Stimulated activated CD8-positive, alpha-beta memory T cell treated with anti-CD3 and anti-CD28 coated beads, Interleukin-2, amount 100 ng/mL, for 1 hour (primary cell): ENCODE measurements at places on chromosomes 1 and 21.

DNA sequence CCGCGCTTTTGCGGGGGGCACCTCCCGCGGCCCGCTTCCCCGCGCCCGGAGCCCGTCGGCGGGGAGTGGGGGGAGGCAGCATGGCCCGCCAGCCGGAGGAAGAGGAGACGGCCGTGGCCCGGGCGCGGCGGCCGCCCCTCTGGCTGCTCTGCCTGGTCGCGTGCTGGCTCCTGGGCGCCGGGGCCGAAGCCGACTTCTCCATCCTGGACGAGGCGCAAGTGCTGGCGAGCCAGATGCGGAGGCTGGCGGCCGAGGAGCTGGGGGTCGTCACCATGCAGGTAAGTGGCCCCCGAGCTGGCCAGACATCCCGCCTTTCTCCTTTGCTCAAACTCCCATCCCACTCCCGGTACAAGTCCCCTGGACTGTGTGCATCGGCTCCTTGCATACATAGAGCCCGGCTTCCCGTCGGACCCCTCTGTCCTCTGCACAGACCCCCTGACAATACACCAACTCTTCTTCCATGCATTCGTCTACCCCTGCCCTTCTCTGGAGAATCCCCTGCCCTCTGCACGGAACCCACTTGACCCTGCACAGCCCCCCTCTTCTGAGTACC, 812 bp downstream of the CACHD1 start:
- no peak for DNase-seq

DNA sequence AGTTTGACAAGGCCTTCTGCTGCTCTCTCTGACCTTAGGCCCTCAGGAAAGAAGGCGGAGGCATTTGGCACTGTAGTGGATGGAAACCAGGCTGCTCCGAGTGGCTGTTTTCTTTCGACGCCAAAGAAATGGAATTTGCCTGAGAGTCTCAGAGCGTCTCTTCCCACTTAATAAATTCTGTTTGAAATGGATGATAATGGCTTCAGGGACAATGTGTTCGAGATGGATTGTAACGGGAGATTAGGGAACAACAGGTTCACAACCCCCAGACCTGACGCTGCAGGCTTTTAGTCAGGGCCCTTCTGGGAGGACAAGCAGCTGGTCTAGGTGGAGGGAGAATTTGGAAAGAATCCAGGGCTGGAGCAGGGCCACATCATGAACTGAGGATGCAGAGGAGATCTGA, 58.6 kb downstream of the TLR5 start:
- no peak for DNase-seq

DNA sequence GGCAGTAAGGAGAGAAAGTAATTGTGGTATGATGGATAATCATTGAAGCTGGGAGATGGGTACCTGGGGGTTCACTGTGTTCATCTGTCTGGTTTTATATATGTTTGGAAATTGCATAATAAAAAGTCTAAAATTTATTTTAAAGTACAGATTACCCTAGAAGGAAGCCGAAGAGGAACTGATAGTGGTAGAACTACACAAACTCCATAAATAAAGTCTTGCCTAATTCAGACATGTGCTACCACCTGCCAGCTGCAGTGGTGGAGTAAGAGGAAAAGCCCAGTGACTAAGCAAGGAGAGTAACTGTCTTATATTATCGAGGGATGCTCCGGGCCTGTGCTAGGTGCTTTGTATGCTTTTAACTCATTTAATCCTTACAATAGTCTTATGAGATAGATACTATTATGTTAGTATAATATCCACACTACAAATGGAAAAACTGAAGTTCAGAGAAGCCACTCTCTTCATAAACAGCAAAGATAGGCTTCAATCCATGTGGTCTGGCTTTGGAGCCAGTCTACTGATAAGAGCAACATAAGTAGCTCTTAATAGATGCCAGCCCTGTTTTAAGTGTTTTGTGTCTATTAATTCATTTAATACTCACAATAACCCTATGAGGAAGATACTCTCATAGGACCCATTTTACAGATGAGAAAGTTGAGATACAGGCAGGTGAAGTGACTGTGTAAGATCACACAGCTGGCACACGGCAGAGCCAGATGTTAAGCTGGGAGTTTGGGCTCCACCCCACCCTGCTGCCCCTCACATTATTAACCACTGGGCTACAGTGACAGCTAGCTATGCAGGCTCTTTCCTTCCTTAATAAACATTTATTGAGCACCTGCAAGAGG, 56.8 kb upstream of the HNRNPU start:
- DNase-seq, result no peak

DNA sequence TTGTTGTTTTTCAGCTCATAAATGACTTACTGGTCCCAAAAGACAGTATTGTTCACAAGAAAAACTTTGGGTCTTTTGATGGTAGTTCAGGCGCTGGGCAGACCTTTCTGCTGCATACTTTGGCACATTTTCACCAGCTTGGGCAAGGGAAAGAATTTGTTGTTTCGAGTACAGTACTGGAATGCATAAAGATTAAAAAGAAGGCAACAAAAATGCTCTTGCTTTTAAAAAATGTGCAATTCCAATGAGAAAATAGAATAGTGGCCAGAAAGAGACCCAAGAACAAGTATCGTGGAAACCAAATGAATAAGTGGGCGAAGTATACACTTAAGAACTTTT, 56.0 kb downstream of the CLIC6 start:
- no peak for DNase-seq

DNA sequence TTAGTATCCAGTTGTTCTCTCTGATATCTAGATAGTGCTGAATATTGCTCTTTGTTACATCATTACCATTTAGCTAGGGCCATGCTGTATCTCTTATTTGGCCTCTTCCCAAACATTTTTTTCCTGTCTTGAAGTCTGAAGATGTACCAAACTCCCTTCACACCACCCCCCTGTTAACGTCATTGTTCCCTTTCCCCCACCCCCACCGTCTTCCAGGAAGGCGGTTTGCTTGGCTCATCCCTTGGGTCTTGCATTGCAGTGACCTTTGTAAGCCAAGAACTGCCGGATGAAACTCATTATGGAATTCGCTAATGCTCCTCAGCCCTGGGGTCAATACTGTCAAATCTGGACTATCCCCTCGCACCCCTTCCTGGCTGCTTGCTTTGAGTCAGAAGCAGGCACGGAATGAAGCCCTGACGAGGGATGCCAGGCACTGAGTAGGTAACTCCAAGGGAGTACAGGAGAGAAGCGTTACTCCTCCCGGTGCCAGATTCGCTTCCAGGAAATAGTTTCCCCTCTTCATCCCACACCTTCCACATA, 283.1 kb downstream of the TM2D1 start:
- no peak for DNase-seq

DNA sequence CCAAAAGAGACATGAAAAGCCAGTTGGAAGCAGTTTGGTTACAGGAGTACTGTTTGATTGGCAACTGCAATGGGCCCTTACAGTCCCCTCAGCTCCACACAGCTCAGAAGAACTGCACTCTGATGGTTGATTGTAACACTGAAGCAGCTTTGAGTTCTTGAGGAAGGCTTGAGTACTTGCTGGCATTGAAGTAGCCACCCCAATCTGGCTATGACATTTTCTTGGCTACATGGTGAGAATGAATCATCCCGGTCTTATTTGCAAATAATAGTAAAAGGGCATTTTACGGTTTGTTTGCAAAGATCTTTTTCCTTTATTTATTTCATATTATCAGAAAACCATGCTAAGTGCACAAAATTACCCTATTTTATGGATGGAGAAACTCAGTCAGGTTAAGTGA, 159.7 kb upstream of the BEND5 start:
- no peak for DNase-seq

- no peak for DNase-seq
Measured at GRCh38 chr1:12478612-12478985, 139.4 kb downstream of the DHRS3 start.

DNA sequence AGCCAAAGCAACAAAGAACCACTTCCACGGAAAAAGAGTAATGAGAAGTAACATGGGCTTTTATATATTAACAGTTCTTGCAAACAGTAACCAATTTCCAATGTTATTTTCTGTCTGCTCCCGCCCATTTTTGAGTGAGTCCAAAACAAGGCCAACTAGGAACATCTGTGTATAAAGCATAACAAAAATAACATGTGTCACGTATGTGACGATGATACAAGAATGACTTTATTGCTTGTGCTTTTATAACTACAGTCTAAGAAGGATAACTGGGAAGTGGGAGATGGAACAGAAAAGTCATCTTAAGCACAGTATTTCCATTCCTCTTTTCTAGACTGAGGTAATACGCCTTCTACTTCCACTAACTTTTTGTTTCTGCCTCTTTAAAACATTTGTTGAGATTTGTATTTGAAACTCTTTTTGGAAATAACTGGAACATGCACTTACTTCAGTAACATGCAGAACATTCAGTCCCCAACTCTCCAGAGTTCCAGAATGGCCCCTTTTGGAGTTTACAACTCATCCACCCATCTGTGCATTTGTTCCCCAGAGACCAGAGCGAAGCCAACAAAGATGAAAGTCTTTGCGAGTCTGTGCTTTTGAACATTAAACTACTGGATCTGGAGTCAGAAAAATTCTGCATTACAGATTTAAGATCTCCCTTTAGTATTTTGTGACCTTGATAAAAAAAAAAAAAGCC, 143.0 kb upstream of the ZRANB2 start:
- DNase-seq, result no peak

- DNase-seq, result no peak
Measured at GRCh38 chr1:223739366-223740037, 27.2 kb downstream of the CAPN2 start.

DNA sequence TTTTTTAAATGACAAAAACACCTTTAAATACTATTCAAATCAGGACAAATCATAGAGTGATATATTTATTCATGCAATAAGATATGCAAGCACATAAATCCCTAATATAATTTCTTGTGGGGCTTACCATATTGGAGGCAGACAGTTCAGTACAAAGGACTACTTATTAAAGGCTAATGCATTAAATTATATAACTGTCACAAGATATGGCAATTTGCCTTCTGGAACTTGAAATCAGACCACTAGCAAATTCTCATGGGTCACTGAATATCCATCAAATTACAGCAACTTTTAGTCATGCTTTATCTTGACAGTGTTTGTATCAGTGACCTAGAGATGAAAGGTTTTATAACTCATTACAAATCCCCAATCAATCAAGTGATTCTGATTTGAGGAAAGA, 54.1 kb upstream of the NCAM2 start:
- no peak for DNase-seq

- DNase-seq, result no peak
Measured at GRCh38 chr1:8736927-8737326, 80.5 kb downstream of the RERE start.

GRCh38 chr1:17119076-17119772, at the start of gene PADI2:
PADI2 (minus strand) TSS chr1:17119451; CDS start chr1:17119371, 80 bp downstream.
- DNase-seq, result no peak

GRCh38 chr21:25647647-25648046, 8.6 kb downstream of the JAM2 start:
- no peak for DNase-seq

DNA sequence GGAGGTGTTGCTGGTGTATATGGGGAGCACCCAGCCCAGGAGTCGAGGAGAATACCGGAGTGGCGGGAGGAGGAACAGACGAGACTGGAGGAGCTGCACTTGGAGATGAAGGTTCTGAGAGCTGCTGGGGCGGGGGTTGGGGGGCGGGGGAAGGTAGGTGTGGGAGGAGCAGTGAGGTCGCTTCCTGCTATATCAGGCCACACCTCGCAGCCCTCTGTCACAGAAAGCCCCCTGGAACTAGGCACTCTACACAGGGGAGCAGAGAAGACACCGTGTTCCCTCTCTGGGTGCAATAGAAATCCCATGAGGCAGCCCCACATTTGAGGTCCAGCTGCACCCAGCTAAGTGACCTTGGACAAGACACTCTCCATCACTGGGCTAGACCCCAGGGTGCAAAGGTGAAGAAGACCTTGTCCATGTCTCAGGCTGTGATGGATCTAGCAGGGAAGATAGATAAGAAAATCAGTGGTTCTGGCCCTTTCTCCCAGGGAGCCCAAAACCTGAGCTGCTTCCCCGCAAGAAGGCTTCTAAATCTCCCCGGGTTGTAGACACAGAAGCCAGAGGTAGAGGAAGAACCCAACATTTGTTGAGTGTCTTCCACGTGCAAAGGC, 155.8 kb upstream of the EDN2 start:
- no peak for DNase-seq

DNA sequence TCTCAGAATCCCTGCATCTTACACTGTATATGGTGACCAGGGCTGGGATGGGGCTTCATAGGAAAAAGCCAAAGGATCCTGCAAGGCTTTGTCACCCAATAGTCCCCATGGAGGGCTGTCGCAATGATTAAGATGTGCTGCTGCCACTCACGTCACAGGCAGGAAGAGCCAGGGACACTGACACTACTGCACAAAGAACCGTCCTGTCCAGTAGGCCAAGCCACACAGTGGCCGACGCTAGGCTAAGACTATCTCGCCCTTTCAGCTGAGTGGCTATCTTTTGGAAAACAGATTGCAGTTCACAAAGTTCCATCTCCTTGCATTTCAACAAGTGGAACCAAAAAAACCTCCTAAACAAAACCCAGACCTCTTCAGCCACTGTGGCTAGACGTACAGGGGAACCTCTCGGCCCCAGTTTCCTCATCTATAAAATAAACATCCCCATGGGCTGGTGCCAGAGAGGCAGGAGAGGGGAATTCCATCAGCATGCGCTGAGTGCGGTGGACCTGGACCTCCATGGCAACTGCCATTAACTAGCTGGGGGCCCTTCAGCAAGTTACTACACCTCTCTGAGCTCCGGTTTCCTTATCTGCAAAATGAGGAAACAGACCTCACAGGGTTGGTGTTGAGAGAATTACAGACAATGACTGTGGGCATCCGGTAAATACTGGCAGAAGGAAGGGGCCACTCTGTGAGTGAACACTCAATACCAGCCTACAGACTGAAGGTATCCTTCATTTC, 8.7 kb downstream of the CAPZB start:
- peak; percentile 14 for DNase-seq

- DNase-seq, result no peak
Measured at GRCh38 chr1:213057264-213058059, 6.4 kb downstream of the RPS6KC1 start.

DNA sequence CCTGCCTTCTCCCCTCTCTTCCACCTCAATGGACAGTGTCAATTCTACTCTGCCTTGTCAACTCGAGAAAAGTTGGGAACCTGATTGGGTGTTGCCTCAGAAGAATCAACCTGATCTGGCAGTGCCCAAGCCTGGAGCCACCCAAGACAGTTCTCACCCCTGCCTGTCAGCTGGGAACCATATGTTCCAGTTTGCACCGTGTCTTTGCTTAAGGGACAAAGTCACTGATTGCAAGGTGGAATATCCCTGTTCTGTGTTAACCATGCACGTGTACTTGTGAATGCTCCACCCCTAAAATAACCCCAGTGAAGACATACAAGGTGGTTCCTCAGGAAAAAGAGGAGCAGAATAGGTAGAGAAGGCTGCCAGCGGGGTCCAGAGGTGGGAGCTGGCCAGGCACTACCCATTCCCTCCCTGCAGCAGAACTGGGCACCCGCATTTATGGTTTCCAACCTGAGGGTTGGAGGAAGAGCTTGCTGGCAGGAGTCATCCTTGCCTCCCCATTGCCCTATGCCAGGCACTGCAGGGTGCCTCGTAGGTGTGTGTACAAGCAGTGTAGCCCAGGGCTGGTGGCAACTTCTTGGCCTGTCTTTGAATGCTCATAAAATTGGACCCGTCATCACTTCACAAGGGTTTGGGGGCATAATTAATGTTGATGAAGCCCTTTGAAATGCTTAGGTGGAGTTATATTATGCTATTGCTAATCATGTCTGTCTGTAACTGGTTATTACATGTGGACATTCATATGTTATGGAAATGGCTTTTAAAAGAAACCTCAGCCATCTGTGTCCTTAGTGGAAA, 11.3 kb downstream of the NIPAL3 start:
- no peak for DNase-seq
